Activated CD8-positive, alpha-beta memory T cell treated with anti-CD3 and anti-CD28 coated beads for 1 hour (primary cell): ENCODE measurements at places on chromosomes 7 and 10.

- DNase-seq, result no peak
Observed at GRCh38 chr7:47186316-47186715, 395.6 kb downstream of the TNS3 start.

DNA sequence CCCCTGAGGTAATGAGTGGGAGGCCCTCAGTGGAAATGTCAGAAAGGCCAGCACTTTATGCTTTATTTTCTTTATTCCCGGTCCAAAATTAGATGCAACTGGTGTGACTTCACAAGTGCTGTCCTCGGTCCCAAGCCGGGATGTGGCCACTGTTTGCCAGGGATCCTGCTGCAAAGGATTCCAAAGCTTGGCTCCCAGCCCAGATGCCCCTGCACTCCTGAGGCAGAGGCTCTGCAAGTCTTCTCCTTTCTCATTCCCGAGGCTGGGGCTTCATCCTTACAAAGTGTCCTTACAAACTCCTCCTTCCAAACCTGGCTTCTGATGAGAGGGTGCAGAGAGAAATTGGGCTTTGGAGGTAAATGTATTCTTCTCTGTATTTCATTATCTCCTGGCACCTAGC is 544.3 kb upstream of the DPP6 start:
- no peak for DNase-seq

DNA sequence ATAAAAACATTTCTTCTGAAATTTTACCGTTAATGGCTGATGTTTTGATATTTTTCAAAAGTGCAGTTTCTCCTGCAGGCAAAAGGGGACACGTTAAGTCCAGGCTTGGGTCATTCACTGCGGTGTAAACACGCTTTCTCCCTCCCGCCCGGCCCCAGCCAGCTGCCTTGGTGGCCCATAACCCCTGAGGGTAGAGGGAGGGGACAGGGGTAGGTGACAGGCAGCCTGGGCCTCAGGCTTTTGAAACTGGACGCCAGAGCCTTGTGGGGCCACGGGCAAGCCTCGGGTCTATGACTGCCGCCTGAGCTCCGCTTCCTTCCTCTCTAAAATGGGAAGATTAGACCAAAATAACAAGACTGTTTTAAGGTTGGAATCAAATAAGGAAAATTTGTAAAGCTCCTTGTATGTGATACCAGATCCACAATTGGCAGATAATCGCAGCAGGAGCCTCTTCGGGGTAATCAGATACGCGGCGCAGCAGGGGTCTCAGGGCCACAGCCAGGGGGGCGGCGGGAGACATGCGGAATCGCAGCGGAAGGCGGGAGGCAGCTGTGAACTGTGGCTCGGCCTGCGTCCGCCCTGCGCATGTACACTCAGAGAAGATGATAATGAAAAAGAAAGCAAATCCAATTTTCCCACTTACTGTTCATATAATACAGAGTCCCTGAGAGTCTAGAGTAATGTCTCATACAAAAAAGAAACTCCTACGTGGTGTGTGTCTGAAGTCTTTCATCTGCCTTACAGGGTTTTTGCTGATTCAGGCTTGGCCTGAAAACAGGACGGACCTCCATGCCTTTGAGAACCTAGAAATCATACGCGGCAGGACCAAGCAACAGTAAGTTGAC is 138.3 kb downstream of the EGFR start:
- DNase-seq, result no peak

- no peak for DNase-seq
Observed at GRCh38 chr7:154795437-154795836, 207.5 kb downstream of the PAXIP1 start.

GRCh38 chr10:101267776-101268175 is 38.5 kb upstream of the LBX1 start:
- DNase-seq, result no peak

GRCh38 chr7:86814661-86815379 is 171.1 kb downstream of the GRM3 start:
- no peak for DNase-seq

- DNase-seq, result no peak
Observed at GRCh38 chr10:73850863-73851461, 23.4 kb downstream of the CAMK2G start.

DNA sequence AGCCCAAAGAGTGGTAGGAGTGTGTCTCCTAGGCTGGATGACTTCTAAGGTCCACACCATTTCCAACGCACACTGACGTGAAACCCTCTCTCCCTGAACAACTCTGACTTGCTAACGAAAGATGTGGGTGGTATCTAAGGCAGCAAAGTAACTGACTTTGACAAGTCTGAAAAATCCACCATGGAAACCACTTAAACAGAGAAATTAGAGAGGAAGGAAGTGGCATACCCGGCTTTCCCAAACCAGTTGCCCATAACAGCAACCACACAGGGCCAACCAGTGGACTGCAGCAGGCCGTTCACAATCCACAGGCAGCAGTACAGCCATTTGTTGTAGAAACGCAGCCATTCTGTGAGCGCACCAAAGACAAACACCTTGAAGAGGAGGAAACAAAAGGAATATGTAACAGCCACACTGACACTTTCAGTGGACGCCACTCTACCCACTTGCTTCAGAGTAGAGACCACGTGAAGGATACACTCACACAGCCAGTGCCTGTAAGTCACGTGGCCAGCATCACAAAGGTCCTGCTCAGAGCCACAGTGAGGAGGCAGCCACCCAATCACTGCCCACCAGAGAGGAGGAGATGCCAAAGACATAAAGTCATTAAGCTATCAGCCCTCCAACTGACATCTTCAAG is 39.8 kb downstream of the SLC37A3 start:
- no peak for DNase-seq
